Pancreas (tissue), 10 donors: ENCODE measurements at places on chromosomes 4 and X.

DNA sequence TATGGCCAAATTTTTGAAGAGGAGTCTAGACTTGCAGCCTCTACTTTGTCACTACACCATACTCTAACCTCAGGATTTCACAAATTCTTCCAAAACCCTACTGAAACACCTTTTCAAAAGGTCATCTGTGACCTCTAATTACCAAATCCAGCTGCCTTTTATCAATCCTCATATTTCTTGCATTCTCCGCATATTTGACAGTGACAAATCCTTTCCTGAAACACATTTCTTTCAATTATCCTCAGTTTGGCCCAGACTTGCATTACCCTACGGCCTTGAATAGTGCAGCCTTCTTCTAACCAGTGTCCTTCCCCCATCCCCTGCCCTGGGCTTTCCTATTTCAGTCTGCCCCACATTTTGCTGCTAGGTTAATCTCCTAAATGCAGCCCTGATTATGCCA is 25.5 kb downstream of the MID2 start:
- H3K4me3 ChIP-seq, result no peak overlapping the region
- no peak for DNase-seq

DNA sequence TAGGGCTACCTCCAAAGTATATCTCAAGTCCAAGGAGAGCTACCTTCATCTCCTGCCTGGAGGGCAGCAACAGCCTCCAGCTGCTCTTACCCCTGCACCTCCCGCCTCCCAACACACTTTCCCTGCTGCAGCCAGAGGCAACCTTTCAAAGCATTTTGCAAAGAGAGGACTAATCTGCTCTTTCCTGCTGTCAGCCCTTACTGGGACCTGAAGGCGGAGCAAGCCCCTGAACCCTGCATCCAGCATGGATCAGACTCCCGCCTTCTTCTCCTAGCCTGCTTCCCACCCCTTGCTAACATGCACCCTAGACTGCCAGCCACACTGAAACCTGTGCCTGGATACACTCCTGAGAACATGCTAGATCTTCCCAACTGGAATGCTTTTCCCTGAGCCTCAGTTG is 37.7 kb upstream of the VMA21 start:
- H3K4me1 ChIP-seq, result no peaks in the 10 kb centered on the region
- DNase-seq, result no peak
- H3K36me3 ChIP-seq, result no peaks in the 10 kb centered on the region
- H3K4me3 ChIP-seq, result no peak overlapping the region

DNA sequence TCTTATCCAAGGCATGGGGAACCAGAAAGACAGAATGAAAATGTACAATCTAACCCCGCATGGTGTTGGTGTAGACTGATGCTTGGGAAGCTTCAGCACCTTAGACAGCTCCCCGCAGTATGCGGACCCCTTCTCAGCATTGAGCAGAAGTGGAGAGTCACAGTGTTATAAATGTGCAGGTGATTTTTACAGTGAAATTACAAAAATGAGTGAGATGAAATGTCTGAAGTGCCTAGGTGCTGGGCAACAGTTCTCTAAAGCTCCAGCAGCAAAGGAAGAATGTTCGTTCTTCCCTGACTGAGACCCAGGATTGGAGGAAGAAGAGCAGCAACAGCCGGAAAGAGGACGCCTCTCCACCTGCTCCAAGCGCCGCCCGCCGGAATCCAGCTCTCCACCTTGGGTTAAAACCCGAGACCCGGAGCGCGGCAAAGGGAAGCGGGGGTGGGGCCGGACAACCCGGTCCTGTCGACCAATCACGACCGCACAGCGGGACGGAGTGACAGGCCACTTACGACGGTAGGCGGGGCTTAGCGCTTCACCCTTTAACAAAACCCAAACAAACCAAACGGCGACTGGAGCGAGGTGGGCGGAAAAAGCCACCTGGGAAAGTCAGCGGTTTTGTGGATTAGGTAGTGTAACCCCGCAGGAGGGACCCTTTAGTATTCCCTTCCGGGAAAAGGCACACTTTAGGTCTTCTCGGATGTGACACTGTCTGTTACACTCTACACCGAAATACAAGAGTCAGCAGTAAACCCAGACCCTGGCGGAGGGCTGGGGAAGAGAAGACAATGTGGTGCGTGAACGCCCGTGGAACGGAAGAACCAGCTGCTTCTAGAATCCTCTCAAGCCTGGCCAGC is at the start of gene GLRA3:
GLRA3 (minus strand) TSS at position 403 of the 857 bp plus-strand sequence. CDS start 436 bp downstream, outside the sequence.
- H3K4me1 ChIP-seq, result no peaks in the 10 kb centered on the region
- peak; percentile 54 for DNase-seq
- H3K4me3 ChIP-seq, result peak within 1 kb of the TSS; percentile 34

GRCh38 chr4:79651456-79651855 is 243.4 kb upstream of the GK2 start:
- no peaks in the 10 kb centered on the region for H3K27me3 ChIP-seq
- H3K4me1 ChIP-seq, result peaks cover 15% of the 10 kb centered on the region
- H3K36me3 ChIP-seq, result no peaks in the 10 kb centered on the region
- H3K27ac ChIP-seq, result peak overlapping the region; percentile 31
- no peak overlapping the region for H3K4me3 ChIP-seq

DNA sequence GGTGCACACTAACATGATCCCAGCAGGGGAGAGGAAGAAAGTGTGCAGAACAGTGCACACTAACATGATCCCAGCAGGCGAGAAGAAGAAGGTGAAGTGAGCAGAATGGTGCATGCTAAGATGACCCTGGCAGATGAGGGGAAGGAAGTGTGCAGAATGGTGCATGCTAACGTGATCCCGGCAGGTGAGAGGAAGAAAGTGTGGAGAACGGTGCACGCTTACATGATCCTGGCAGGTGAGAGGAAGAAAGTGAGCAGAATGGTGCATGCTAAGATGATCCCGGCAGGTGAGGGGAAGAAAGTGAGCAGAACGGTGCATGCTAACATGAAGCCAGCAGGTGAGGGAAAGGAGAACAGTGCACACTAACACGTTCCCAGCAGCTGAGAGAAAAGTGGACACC is 83.7 kb downstream of the ACOX3 start:
- no peak for DNase-seq
- no peak overlapping the region for H3K27ac ChIP-seq
- H3K4me3 ChIP-seq, result no peak overlapping the region
- H3K27me3 ChIP-seq, result no peaks in the 10 kb centered on the region
- no peaks in the 10 kb centered on the region for H3K36me3 ChIP-seq

- no peak overlapping the region for H3K4me3 ChIP-seq
- no peaks in the 10 kb centered on the region for H3K4me1 ChIP-seq
- H3K27me3 ChIP-seq, result no peaks in the 10 kb centered on the region
- DNase-seq, result no peak
- H3K36me3 ChIP-seq, result no peaks in the 10 kb centered on the region
Measured at GRCh38 chr4:117700111-117700892, 334.0 kb upstream of the NDST3 start.

DNA sequence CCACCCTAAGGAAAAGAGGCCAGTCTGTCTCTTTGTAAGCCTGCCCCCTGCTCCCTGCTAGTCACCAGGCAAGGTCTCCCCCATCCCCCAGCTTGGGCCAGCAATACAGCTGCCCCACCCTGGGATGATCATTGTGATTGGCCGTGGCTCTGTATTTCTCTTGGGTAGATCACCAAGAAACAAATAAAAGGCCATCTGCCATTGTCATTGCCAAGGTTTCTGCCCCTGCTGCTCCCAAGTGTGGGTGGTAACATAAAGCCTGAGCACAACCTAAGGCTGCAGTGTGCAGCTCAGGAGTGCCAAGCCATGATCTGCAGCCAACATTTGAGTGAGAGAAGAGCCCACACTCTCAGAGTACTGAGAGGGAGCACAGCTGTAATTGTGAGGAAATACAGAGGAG is 241.0 kb upstream of the POF1B start:
- H3K36me3 ChIP-seq, result no peaks in the 10 kb centered on the region
- no peak for DNase-seq
- no peak overlapping the region for H3K4me3 ChIP-seq

GRCh38 chr4:32133141-32133540 is 1413.0 kb downstream of the PCDH7 start:
- H3K27ac ChIP-seq, result no peak overlapping the region
- H3K4me3 ChIP-seq, result no peak overlapping the region
- H3K27me3 ChIP-seq, result no peaks in the 10 kb centered on the region
- no peak for DNase-seq
